ENCODE measurements at places on chromosomes 2 and 18. TPM values are rescaled to one million over a fixed set of nuclear protein-coding genes. Genes with fewer than 3 reads are reported as not detected.
A peak's percentile ranks its signal among the peaks of the same experiment; 100 is the strongest.

The GTF2A1L gene
- 0.67 TPM for total RNA-seq

The AQP12B gene
- total RNA-seq = not detected

The ANKRD53 gene
- 0.50 TPM for total RNA-seq

The NGEF gene
- 22.6 TPM for total RNA-seq

The GALNT14 gene
- 2.0 TPM for total RNA-seq

DNA sequence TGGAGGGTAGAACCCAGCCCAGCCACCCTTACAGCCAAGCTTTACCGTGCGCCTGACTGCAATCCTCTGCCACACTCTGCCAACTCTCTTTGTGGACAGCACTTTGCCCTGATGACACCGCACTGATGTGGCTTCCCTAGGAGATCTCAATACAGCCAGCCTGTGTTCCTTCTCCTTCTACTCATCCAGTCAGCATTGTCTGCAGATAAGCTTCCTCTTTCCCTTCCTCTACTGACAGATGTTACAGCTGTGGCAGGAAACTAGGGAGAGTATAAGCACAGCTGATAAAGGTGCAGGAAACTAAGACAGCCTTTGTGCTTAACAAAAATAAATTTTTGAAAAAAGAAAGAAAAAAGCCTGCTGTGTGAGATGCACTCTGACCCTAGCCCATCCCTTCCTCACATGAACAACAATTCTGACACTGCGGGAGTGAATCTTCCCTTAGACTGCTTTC lies 25.0 kb downstream of the CEP68 start:
- no peak for DNase-seq
- no peaks in the 10 kb centered on the region for H3K27me3 ChIP-seq
- no peak overlapping the region for H3K4me3 ChIP-seq
- peak overlapping the region; percentile 16 for H3K27ac ChIP-seq

GRCh38 chr2:191885650-191886049 lies 38.8 kb upstream of the CAVIN2 start:
- H3K27ac ChIP-seq = no peak overlapping the region
- DNase-seq = no peak
- no peaks in the 10 kb centered on the region for H3K36me3 ChIP-seq
- no peak overlapping the region for H3K4me3 ChIP-seq
- no peaks in the 10 kb centered on the region for H3K4me1 ChIP-seq
- no peaks in the 10 kb centered on the region for H3K27me3 ChIP-seq

DNA sequence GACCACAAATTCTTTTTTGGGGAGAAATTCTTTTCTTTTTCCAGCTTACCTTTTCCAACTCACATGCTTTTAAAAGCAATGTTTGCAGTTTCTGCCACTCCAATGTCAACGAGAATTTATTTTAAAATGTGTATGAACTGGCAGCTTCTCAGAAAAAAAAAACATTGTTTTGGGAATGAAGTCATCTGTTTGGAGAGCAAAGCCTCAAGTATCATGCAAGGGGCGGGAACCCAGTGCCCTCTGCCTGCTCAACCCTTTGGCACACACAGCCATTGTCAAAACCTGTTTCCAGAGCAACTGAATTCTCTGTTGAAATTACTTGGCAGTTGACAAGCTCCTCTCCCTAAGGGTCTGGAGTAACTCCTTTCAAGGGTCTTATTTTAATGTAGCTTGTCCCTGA lies 128.5 kb downstream of the QPCT start:
- peaks cover 20% of the 10 kb centered on the region for H3K4me1 ChIP-seq
- no peaks in the 10 kb centered on the region for H3K36me3 ChIP-seq
- no peaks in the 10 kb centered on the region for H3K27me3 ChIP-seq
- H3K27ac ChIP-seq = no peak overlapping the region
- no peak for DNase-seq

DNA sequence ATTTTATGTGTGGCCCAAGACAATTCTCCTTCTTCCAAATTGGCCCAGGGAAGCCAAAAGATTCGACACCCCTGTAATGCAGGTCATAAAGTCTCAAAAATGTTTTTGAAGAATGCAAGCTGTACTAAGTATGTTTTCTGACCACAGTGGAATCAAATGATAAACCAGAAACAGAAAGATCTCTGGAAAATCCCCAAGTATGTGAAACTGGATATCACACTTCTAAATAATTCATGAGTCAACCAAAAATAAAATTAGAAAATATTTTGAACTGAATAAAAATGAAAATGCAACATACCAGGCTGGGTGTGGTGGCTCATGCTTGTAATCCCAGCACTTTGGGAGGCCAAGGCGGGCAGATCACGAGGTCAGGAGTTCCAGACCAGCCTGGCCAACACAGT lies 34.1 kb upstream of the UBE2F start:
- no peaks in the 10 kb centered on the region for H3K4me1 ChIP-seq
- no peaks in the 10 kb centered on the region for H3K36me3 ChIP-seq
- no peak for DNase-seq
- H3K27me3 ChIP-seq = no peaks in the 10 kb centered on the region

- no peak overlapping the region for H3K4me3 ChIP-seq
- H3K27me3 ChIP-seq = no peaks in the 10 kb centered on the region
- H3K27ac ChIP-seq = no peak overlapping the region
- H3K36me3 ChIP-seq = no peaks in the 10 kb centered on the region
These were observed 166.1 kb upstream of the ZNF521 start for GRCh38 chr18:25517881-25518715.

DNA sequence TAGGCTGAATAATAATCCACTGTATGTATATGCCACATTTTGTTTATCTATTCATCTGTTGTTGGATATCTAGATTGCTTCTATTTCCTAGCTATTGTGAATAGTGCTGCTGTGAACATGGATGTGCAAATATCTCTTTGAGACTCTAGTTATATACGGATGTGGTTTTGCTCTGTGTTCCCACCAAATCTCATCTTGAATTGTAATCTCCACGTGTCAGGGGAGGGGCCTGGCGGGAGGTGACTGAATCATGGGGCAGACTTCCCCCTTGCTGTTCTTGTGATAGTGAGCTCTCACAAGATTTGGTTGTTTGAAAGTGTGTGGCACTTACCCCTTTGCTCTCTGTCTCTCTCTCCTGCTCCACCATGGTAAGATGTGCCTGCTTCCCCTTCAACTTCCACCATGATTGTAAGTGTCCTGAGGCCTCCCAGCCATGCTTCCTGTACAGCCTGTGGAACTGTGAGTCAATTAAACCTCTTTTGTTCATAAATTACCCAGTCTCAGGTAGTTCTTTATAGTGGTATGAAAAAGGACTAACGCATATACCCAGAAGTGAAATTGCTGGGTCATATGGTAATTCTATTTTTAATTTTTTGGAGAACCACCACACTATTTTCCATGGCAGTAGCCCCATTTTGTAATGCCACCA lies 86.1 kb upstream of the UPP2 start:
- no peak overlapping the region for H3K4me3 ChIP-seq
- no peaks in the 10 kb centered on the region for H3K36me3 ChIP-seq
- no peaks in the 10 kb centered on the region for H3K27me3 ChIP-seq
- DNase-seq = no peak

- H3K4me3 ChIP-seq = no peak overlapping the region
- no peak overlapping the region for H3K27ac ChIP-seq
- DNase-seq = no peak
- H3K4me1 ChIP-seq = no peaks in the 10 kb centered on the region
These were observed 374.8 kb downstream of the SLC4A3 start for GRCh38 chr2:220002251-220002650.

DNA sequence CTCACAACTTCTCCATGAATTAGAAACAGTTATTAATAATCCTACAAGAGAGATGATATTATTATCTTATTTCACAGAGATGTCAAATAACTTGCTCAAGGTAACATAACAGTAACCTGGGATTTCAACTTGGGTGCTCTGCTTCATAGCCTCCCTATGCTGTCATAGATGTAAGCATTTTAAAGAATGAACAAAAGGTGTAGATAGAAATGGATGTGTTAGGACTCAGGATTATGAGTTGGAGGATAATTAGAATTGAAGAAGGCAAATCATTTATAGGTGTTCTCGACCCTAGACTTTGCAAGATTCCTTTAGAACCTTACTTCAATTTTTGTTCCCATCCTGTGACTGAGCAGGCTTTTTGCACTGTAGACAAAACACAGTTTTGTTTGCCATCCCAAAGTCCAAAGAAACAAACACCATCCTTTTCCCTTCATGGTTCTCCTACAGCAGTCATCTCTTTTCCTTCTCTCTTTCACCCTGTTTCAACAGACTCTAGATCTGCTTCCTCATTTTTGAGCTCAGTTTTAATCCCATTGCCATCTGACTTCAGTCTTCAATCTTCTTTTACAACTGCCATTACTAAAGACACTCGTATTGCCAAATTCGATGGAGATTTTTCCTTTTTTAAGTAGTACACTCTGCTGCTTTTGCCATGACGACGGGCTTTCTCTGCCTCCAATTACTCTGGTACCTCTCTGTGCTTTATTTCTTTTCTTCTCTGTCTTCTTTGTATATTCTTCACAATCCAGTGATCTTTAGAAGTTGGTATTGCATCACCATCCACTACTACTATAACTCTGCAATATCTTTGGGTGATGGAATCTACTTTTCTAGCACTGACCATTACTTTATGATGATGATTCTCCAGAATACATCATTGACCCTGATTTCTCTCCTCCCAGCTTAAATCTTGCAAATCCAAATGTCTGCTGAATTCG lies 4.5 kb downstream of the HNMT start:
- peak overlapping the region; percentile 72 for H3K27ac ChIP-seq
- no peak overlapping the region for H3K4me3 ChIP-seq
- H3K4me1 ChIP-seq = peaks cover 11% of the 10 kb centered on the region
- no peak for DNase-seq
- peaks cover 23% of the 10 kb centered on the region for H3K36me3 ChIP-seq

DNA sequence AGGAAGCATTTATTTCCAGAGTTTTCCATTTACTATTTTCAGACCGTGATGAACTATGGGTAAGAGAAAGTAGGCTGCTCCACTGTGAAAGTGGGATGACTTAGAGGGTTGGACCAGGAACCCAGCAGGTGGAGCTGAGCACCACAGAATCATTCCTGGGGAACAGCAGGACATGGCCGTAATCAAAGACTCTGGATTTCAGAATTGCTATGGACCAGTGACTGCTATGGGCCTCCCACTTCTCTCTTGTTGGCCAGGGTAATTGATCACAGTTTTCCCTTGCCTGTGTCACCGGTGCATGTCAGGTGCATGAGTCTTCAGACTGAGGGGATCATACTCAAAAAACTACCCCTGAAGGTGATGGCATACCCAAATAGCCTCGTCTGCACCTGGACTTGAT lies 90.6 kb upstream of the GPC1 start:
- H3K27me3 ChIP-seq = no peaks in the 10 kb centered on the region
- DNase-seq = no peak
- no peak overlapping the region for H3K27ac ChIP-seq
- H3K36me3 ChIP-seq = no peaks in the 10 kb centered on the region

DNA sequence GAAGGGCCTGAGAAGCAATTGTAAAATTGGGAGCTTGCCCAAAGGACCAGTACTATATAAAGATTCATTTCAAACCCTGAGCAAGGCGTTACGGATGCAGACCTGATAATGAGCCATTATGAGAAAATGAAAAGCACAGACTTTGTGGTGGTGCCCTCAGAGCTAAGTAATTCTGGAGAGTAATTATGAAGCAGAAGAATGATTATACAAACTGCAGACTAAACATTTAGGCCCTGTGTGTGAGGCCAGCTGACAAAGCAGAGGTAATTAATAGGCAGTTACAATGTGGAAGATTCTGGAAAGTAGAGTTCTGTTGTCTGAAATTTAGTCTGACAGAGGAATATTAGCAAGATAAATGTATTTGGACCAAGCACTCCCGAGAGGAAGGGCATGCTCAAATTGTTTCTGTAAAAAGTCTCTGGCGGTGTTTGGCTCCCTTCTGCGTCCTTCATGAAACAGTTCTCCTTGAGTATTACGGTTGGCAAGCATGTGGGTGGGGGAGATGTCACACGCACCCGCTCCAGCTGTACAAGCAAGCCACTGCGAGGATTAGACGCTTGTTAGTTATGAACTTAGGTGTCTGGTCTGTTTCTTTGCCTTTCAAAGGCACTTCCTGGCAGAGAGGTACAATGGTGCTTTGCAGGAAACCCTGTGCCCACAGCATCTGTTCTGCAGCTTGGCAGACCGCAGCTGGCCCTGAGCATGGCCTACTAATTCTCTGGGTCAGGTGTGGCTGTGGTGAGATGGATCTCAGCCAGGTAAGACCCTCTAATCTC lies 45.5 kb downstream of the CDC42EP3 start:
- H3K36me3 ChIP-seq = peaks cover 4% of the 10 kb centered on the region
- no peaks in the 10 kb centered on the region for H3K4me1 ChIP-seq
- DNase-seq = no peak

DNA sequence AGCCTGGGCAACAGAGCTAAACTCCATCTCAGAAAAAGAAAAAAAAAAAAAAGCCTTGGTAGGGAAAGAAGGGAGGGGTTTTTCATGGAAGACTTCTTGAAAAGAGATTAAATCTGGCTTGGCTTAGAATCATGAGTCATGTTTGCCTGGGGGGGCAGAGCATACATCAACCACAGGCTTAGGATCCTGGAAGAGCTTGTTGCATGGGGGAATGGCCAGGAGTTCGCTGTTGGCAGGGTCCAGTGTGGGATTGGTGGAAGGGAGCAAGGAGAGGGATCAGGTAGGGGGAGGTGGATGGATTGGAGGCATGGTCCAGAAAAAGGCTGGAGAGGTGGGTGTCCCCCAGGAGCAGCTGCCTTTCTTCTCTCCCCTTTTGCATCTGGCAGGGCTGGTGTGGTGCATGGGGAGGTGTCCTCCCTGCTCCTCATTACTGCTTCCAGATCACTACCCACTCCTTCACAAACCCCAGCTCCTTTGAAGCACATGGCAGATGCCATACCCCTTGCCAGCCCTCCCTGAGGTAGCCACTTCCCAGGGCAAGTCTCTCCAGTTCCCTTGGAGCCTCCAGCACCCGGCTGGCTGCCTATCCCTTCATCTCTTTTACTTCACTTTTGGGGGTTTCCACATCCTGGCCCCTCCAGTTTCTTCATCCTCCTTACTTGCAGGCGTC lies 2.5 kb downstream of the ARMC9 start:
- H3K4me3 ChIP-seq = no peak overlapping the region
- H3K27ac ChIP-seq = no peak overlapping the region
- DNase-seq = no peak
- H3K4me1 ChIP-seq = peaks cover 9% of the 10 kb centered on the region

- H3K27ac ChIP-seq = no peak overlapping the region
- no peaks in the 10 kb centered on the region for H3K27me3 ChIP-seq
- peaks cover 3% of the 10 kb centered on the region for H3K4me1 ChIP-seq
These were observed 27.1 kb upstream of the TFPI start for GRCh38 chr2:187581125-187581896.

DNA sequence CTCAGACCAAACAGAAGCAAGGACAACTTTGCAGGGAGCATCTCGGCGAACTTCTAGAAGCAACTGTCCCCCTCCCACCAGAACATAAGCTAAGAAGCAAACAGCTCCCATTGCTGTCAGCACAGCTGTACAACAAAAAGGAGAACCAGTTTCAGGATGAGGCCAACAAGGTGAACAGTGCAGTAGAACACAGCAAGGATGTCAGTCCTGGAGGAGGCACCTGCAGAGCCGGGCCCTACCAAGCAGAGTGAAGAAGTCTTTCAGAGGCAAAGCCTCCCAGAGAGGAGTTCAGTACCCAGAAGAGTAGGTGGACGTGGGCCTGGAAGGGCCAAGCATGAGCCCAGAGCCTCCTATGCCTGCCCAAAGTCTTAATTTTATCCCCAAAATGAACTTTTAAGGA lies 1.0 kb downstream of the PASK start:
- H3K27me3 ChIP-seq = no peaks in the 10 kb centered on the region
- no peaks in the 10 kb centered on the region for H3K36me3 ChIP-seq
- H3K27ac ChIP-seq = no peak overlapping the region
- no peak overlapping the region for H3K4me3 ChIP-seq
